Naive thymus-derived CD4-positive, alpha-beta T cell (primary cell): ENCODE measurements at places on chromosomes 3 and 15.

GRCh38 chr3:452221-452620 is 255.7 kb downstream of the CHL1 start:
- no peak overlapping the region for H3K4me3 ChIP-seq
- H3K27me3 ChIP-seq = no peaks in the 10 kb centered on the region
- no peak for DNase-seq

DNA sequence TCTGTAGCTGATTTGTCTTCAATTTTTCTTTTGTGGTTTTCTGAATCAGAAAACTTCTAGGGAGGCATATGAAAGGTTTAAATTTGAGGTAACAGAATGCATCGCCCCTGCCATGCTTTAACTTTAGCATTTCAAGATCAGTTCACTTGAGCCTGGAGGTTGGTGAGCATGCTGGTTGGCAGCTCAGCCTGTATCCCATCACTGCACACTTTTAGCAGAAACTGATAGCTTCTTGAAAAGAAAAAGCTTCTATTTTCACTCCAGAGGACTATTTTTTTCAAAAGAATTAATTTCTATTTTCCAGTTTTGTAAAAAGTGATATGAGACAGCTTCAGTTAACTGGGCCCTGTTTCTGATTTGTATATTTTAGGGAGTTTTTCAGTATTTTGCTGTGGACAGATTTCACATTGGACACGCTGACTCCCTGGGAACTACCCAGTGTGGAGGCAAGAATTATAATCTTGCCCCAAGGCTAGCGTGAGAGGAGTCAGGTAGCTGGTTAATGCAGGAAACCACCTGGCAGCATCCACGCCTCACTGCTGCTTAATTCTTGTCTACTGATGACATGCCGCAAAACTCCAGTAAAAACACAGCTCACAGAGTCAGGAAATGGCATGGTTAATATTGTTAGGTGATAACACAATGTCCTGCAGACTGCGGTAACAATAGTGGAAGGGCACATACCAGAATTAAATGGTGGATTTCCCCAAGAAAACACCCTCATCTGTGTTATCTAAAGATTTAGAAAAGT is 71.4 kb downstream of the DUT start:
- no peaks in the 10 kb centered on the region for H3K36me3 ChIP-seq
- H3K27ac ChIP-seq = no peak overlapping the region
- H3K27me3 ChIP-seq = no peaks in the 10 kb centered on the region
- no peaks in the 10 kb centered on the region for H3K4me1 ChIP-seq
- DNase-seq = no peak

DNA sequence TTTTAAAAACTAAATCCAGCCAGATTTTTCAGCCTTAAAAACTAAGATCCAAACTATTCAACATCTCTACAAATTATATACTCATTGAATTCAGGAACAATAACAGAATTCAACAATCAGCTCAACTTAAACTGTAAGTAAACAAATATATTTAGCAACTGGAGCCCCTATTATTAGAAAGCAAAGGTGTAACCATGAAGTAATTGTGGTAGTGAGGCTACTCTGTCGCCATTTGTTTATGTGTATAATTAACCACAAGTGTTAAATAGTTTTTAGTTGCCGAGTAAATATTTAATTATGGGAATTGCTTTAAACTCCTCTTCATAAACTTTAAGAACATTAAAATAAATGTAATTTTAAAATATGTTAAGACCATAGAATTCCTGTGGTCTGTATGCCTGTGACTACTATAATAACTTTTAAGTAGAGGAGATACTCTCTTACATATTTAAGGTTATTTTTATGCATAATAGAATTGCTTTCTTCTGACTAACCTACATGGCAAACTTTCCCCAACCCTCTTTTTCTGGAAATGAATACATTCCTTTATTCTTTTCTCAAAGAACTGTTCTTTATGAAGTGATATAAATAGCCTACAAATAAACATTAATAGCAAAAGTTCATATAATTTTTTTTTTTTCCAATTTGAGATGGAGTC is 51.2 kb downstream of the MFN1 start:
- no peak overlapping the region for H3K27ac ChIP-seq
- H3K4me1 ChIP-seq = no peaks in the 10 kb centered on the region
- H3K4me3 ChIP-seq = no peak overlapping the region
- H3K27me3 ChIP-seq = no peaks in the 10 kb centered on the region
- no peaks in the 10 kb centered on the region for H3K36me3 ChIP-seq

- H3K27ac ChIP-seq = no peak overlapping the region
- no peaks in the 10 kb centered on the region for H3K36me3 ChIP-seq
These were observed 3.2 kb downstream of the RTP3 start for GRCh38 chr3:46500656-46501635.

DNA sequence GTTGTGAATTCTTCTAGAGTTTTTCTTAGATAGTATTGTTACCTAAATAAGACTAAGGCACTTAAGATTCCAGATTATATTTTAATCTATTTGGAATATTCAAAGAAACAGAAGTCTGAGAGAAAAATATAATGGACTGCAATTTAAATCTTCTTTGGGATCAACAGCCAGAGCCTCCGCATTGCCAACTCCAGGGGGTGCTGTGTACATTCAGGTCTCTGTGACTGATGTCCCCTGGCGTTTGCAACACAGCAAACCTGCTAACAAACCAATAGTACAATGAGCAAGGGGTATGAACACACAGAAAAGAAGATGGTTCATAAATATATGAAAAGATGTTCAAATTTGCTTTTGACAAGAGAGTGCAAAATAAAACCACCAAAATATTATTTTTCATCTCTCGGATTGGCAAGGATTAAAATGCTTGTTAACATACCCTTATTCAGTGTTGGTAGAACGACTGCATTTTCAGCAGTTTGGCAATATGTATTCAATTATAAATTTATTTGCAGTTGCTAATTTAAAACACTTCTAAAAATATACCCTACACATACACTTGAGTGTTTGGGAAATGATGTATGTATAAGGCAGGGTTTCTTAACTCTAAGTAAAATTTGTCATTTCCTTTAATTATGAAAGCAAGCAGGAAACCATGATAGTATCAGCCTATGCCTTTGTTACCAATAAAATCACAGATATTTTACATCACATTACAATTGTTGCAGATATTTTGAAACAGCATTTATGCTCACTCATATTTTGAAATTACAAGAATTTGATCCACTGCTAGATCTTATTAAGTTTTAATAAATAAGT is 16.1 kb upstream of the TM4SF1 start:
- no peaks in the 10 kb centered on the region for H3K4me1 ChIP-seq
- no peak overlapping the region for H3K27ac ChIP-seq
- DNase-seq = no peak

DNA sequence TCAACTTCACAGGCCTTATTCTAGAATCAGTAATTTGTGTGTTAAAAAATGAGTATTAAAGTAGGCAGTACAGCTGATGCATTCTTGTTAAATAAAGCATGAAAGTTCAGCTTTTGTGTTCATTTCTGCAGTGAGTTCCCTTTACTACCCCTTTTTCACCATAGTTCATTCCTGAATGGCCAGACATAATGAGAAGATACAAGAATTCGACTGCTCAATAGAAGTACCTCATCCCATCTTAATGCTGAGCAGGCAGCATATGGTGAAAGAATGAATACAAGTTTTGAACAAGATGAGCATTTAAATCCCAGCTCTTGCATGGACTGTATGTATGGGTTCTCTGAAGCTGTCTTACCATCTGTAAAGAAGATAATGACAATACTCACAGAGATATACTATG is 647.6 kb upstream of the TGFBR2 start:
- H3K27me3 ChIP-seq = no peaks in the 10 kb centered on the region
- no peak for DNase-seq
- no peak overlapping the region for H3K4me3 ChIP-seq
- no peaks in the 10 kb centered on the region for H3K36me3 ChIP-seq
- no peaks in the 10 kb centered on the region for H3K4me1 ChIP-seq

- no peaks in the 10 kb centered on the region for H3K36me3 ChIP-seq
- H3K4me3 ChIP-seq = no peak overlapping the region
- no peak for DNase-seq
- peaks cover 22% of the 10 kb centered on the region for H3K4me1 ChIP-seq
- no peaks in the 10 kb centered on the region for H3K27me3 ChIP-seq
These were observed 32.4 kb downstream of the IQGAP1 start for GRCh38 chr15:90420451-90420850.

GRCh38 chr3:66495668-66496045 is 5.2 kb downstream of the LRIG1 start:
- H3K4me1 ChIP-seq = peaks cover 72% of the 10 kb centered on the region
- no peaks in the 10 kb centered on the region for H3K27me3 ChIP-seq
- no peak overlapping the region for H3K4me3 ChIP-seq
- DNase-seq = no peak
- H3K27ac ChIP-seq = no peak overlapping the region

DNA sequence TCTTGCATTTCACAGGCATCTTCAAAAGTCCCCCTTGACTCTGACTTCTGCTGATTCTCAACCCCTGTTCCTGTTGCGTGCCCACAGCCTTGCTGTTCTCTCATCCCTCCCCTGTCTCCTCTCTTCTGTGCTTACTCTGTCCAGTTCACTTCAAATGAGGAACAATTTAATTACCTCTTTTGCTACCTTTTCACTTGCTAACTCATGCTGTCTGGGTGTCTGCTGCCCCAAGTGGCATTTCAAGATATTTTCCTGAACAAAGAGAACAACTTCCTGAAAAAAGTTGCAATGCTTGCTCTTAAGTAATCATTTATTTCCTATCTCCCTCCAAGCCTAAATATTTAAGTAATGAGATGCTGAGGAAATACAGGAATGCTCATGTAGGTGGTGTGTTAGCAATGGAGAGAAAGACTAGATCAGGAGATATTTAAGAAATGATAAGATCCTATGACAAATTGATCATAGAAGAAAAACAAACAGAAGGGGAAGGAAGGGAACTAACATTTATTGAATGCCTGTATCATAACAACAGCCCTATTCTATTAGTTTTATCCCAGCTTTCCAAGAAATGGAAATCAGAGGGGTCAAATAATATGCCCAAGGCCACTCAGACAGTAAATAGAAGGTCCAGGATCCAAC is 42.2 kb downstream of the SV2B start:
- no peaks in the 10 kb centered on the region for H3K27me3 ChIP-seq
- DNase-seq = no peak

DNA sequence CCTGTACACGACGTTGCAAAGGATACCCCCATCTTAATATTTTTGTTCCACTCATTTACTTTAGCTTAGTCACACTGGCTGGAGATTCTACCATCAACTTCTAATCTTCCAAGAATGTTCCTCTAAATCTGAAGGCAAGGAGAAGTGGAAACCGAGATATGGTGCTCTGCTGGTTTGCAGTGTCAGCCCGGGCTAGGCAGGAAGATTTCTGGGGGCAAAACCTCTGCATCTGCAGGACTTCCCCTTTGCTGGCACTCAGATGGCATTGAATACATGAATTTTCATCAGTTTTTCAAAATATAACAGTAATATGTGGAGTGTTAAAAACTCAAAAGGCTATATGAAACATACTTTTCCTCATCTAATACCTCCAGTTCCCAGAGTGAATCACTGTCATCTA is 240.4 kb downstream of the RPLP1 start:
- H3K36me3 ChIP-seq = no peaks in the 10 kb centered on the region
- H3K4me3 ChIP-seq = no peak overlapping the region
- H3K27me3 ChIP-seq = no peaks in the 10 kb centered on the region
- no peak overlapping the region for H3K27ac ChIP-seq

- no peaks in the 10 kb centered on the region for H3K27me3 ChIP-seq
- no peaks in the 10 kb centered on the region for H3K36me3 ChIP-seq
- H3K4me1 ChIP-seq = no peaks in the 10 kb centered on the region
- no peak overlapping the region for H3K27ac ChIP-seq
These were observed 293.3 kb downstream of the ZIC1 start for GRCh38 chr3:147702509-147702908.

DNA sequence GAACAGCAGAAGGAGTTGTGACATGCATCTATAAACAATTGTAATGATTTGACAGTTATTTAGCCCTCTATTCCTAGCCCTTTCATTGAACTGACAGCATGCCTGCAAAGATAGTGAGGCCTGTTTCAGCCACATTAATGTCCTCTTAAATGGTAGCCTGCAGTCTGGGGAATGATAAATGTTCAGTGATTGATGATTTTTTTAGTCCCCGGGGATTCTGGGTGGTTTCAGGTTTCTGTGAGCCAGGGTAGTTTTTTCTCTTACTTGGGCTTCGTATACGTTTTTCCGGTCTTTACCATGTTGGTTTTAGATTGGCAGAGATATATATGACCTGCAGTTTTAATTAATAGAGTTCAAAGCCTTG is 172.0 kb downstream of the TCF12 start:
- no peaks in the 10 kb centered on the region for H3K36me3 ChIP-seq
- H3K4me1 ChIP-seq = no peaks in the 10 kb centered on the region
- H3K27me3 ChIP-seq = no peaks in the 10 kb centered on the region
- no peak for DNase-seq

- no peaks in the 10 kb centered on the region for H3K27me3 ChIP-seq
- H3K27ac ChIP-seq = no peak overlapping the region
- no peaks in the 10 kb centered on the region for H3K36me3 ChIP-seq
- DNase-seq = no peak
- H3K4me1 ChIP-seq = no peaks in the 10 kb centered on the region
These were observed 37.4 kb downstream of the SLC9A9 start for GRCh38 chr3:143810953-143811265.

DNA sequence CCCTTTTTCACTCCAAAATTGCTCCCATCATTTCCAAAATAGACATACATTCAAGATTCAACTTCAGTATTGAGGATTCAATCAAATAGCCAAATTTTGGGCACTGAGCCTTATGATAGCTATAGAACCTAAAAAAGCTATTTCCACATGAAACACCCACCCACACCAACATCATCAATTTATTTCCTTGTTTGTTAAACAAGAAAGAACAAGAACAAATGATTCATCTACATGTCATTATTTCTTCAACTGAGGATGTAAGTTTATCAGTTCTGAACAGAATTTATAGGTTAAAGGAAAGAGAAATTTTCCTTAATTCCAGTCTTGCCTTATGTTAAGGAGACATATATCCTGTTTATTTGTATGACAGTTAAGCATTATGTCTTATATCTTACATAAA is 32.2 kb downstream of the DPPA2 start:
- no peaks in the 10 kb centered on the region for H3K4me1 ChIP-seq
- DNase-seq = no peak
- H3K27ac ChIP-seq = no peak overlapping the region
- no peak overlapping the region for H3K4me3 ChIP-seq

DNA sequence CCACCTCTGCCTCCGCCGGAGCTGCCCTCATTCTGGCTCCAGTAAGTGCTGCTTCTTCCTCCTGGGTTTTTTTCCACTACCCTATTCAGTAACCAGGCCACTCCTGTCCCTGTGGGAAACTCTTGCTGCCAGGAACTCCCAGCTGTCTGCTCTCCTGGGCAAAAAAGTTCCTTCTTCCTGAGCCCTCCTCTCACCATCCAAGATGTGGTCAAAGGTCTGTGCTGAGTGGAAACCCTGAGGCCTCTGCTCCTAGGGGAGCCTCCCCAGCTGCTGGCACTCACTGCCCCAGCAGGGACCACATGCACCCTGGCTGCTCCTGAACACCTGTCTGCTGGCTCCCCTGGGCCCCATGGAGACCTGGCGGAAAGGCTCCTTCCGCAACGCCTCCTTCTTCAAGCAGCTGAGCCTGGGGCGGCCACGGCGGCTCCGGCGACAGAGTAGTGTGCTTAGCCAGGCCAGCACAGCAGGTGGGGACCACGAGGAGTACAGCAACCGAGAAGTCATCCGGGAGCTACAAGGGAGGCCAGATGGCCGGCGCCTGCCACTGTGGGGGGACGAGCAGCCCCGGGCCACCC is 454 bp downstream of the C15orf62 start:
- no peaks in the 10 kb centered on the region for H3K27me3 ChIP-seq
- peak overlapping the region; percentile 59 for H3K27ac ChIP-seq
- no peak overlapping the region for H3K4me3 ChIP-seq
- no peak for DNase-seq

GRCh38 chr3:136078421-136079364 is 113.2 kb downstream of the PPP2R3A start:
- no peaks in the 10 kb centered on the region for H3K36me3 ChIP-seq
- DNase-seq = no peak
- H3K4me3 ChIP-seq = no peak overlapping the region
- no peak overlapping the region for H3K27ac ChIP-seq

- no peaks in the 10 kb centered on the region for H3K4me1 ChIP-seq
- no peak overlapping the region for H3K4me3 ChIP-seq
- DNase-seq = no peak
These were observed 11.6 kb downstream of the UPK1B start for GRCh38 chr3:119184796-119185570.
